GM23248 (cell line): ENCODE measurements at places on chromosomes 5 and 9. TPM values are rescaled to one million over a fixed set of nuclear protein-coding genes. Genes with fewer than 3 reads are reported as not detected.

MLANA gene
- 0.24 TPM in 2 replicates for polyA plus RNA-seq

GRCh38 chr5:153136910-153137614 is 353.4 kb upstream of the GRIA1 start:
- H3K4me3 ChIP-seq = no peak overlapping the region
- no peak overlapping the region for H3K27ac ChIP-seq
- no peaks in the 10 kb centered on the region for H3K36me3 ChIP-seq
- H3K27me3 ChIP-seq = no peaks in the 10 kb centered on the region
- DNase-seq = no peak

- no peaks in the 10 kb centered on the region for H3K4me1 ChIP-seq
- peaks cover 74% of the 10 kb centered on the region for H3K27me3 ChIP-seq
- H3K4me3 ChIP-seq = no peak overlapping the region
- H3K27ac ChIP-seq = no peak overlapping the region
Measured at GRCh38 chr9:13448482-13448881, 169.0 kb upstream of the MPDZ start.

DNA sequence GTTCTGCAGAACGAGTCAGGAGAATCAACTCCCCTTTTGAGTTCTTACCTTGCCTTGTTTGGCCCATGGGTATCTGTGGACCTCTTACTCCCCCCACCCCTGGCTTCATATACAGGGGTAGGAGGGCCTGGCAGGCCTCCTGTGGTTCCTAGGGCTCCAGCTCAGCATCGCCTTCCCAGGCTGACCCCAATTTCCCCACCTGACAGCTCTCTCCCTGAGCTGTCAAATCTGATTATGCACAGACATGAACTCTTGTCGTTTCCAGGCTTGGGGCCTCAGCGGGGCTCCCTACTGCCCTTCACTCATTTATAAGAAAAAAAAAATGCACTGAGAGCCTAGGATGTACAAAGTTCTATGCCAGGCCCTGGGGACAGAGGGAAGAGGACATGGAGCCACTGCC is 67.9 kb downstream of the PTPN3 start:
- H3K36me3 ChIP-seq = no peaks in the 10 kb centered on the region
- H3K4me3 ChIP-seq = no peak overlapping the region
- H3K4me1 ChIP-seq = no peaks in the 10 kb centered on the region
- no peaks in the 10 kb centered on the region for H3K27me3 ChIP-seq
- DNase-seq = no peak

DNA sequence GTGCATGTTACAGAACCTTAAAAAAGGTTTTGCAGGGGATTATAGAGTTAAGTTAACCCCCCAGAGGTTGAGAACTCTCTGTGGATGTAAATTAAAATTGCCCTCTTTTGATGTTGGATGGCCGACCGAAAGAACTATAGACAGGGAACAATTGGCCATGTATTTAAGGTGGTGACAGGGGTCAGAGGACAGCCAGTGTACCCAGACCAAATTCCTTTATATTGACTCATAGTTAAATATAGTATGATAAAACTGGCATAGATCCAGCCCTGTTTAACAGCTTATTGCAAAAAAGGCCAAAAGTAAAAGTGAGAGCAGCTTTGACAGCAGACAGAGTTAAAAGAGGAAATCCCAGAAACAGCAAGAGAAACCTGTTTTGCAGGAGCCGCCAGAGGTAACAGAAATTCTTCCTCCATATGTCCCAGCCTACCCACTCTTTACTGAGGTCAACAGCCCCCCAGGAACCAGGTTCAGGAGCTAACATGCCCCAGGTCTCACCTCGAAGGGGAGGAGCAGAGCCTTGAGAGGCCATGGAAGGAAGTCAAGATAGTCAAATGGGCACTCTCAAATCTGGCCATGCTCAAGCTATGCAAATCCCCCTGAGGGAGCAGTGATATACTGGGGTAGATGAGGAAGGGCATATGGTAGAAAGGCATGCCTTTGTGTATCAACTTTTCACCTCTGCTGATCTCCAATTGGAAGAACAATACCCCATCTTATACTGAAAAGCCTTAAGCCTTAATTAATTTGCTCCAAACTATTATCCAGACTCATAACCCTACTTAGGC is 156.4 kb upstream of the COX7C start:
- H3K36me3 ChIP-seq = no peaks in the 10 kb centered on the region
- no peak overlapping the region for H3K4me3 ChIP-seq
- no peaks in the 10 kb centered on the region for H3K4me1 ChIP-seq
- DNase-seq = no peak

GRCh38 chr5:120550358-120550757 is 86.3 kb downstream of the PRR16 start:
- peak overlapping the region; percentile 22 for H3K27ac ChIP-seq
- no peak overlapping the region for H3K4me3 ChIP-seq
- DNase-seq = peak; percentile 55
- H3K36me3 ChIP-seq = 0 out of 2 replicates have a peak, but pooled peaks cover 4% of the 10 kb centered on the region
- H3K4me1 ChIP-seq = peaks cover 53% of the 10 kb centered on the region
